ENCODE measurements at places on chromosomes 3 and 15. TPM values are rescaled to one million over a fixed set of nuclear protein-coding genes. Genes with fewer than 3 reads are reported as not detected.

DNA sequence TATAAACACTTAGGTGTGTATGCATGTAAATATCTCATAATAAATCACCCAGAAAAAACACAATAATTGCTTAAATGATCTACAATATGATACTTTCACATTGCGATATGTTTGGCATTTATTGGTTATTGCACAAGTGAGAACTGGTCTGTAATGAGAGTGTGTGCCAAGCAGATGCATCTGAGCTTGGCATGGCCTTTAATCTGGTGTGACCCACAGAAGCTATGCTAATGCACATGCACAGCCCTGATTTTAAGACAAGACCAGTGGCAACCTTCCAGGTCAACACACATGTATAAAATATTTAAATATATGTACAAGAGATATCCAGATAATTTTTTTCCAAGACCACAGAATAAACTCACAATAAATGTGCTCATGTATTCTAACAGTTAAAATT is 42.7 kb downstream of the C2CD4A start:
- no peak for DNase-seq

DNA sequence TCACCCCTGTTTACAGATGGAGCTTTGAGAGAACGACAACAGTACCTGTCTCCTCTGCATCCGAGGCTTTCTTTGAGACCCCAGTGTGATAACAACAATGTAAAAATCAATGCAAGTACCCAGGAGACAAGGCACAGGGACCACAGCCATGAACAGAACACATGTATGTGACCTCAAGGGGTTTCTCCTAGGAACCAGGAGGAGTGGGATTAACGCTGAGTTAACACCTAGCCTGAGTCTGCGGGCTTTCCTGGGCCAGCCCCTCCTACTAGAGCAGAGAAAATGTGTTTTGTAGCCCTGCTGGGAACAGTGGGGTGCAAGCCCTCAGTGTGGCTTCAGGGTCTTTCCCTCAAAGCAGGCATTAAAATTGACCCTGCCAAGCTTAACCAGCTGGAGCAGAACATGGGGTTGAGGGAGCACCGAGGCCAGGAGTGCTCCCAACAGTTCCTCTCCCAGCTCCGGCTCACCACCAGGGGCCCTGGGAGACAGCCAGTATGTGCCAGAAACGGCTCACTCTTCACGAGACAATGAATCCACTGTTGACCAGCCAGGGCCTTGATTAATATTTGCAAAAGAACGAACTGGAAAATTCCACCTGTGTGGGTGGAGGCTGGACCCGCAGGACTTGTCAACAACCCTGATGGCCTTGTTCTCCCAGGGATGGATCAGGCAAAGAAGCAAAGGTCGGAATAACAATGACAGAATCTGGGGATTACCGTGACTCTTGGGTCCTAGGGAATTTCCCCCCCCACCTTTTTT is 3.6 kb downstream of the CHDH start:
- DNase-seq, result peak; percentile 12

The CX3CR1 gene
- not detected for total RNA-seq

The TNFAIP8L3 gene
- 0.64 TPM for total RNA-seq

The WDR49 gene
- 0.32 TPM for total RNA-seq

The PLCH1 gene
- total RNA-seq, result 14.2 TPM

Measured in fibroblast of villous mesenchyme (primary cell).